ENCODE measurements at places on chromosomes 6 and 20.

GRCh38 chr6:2478200-2478599 lies 232.8 kb upstream of the GMDS start:
- no peak for DNase-seq

GRCh38 chr6:20302702-20303251 lies 90.5 kb upstream of the MBOAT1 start:
- no peak for DNase-seq

GRCh38 chr6:142907544-142907943 lies 37.4 kb downstream of the HIVEP2 start:
- DNase-seq, result no peak

GRCh38 chr6:65557224-65557623 lies 149.8 kb downstream of the EYS start:
- DNase-seq, result no peak

DNA sequence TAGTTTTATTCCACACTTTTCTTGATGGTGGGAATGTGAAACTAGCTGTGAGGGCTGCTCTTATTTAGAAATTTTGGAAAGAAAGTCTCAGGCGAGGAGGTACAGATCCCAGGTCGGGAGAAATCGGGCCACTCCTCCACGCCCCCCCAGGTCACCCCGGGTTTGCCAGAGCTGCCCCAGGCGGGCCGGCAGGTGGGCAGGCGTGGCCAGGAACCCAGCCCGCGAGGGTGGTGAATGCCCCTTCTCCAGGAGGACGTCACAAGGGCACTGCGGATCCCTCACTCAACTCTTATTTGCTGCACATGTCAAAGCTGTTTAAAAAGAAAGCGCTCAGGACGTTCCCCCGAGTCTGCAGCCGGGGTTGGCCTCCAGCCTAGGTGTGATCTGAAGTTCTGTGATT lies 60.5 kb upstream of the SLCO4A1 start:
- no peak for DNase-seq

DNA sequence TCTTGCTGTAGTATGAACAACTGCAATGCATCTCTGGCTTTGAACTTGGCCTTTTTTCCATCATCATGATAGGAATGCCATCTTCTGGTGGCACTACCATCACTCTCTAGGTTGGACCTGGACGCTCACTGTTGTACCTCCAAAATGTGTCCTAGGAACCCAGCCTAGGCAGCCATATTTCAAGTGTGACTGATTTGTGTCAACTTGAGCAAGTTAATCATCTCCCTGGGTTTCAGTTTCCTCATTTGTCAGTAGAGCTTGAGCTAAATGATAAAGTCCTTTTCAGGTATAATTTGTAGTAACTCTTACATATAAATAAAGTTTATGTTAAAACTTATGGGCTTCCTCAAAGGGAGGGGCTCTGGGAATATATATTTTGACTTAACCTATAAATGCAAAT lies 241.7 kb upstream of the CEP162 start:
- no peak for DNase-seq

DNA sequence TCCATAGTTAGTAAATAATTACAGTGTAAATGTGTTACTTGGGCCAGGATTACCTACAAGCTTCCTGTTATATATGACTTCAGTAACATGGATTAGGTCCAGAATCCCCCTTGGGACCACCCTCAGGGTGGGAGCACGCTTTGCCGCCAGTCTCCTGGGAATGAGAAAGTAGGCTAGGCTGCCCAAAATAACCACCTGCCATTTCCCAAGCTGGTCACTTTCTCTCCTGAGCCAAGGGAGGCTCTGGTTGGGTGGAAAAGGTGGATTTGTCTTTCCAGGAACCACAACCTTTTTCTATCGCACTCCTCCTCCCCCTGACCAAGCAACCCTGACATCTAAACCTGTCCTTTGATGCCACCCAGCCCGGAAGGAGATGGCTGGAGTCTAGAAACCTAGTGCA lies 9.6 kb upstream of the RIMS4 start:
- DNase-seq, result no peak

DNA sequence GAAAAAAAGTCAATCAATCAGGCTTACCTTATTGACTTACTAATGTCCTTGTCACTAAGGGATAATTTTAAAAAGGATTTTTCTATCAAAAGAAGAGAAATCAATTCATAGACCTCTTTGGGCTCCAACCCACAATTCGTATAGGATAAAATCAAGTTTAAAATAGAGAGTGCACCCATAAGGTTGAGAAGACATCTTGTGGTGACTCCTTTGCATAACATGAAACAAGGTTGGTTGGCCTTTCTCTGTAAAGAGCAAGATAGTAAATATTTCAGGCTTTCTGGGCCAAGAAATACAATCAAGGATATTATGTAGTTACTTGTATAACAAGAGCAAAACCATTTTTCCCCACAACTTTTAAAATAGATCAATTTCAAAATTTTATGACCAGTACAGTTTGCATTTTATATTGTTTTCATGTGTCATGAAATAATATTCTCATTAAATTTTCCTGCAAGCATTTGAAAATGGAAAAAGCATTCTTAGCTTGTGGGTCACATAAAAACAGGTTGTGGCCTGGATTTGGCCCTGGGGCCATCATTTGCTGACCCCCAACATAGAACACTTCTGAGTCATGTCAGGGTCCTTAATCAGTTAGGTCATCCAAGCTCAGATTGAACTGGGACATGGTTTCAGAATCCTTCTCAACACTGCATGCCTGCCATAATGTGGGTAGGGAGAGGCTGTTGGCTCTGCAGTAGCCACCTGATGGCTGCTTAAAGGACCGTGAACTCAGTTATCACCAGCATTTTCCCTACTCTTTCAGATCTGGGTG lies 76.7 kb downstream of the MYB start:
- no peak for DNase-seq

DNA sequence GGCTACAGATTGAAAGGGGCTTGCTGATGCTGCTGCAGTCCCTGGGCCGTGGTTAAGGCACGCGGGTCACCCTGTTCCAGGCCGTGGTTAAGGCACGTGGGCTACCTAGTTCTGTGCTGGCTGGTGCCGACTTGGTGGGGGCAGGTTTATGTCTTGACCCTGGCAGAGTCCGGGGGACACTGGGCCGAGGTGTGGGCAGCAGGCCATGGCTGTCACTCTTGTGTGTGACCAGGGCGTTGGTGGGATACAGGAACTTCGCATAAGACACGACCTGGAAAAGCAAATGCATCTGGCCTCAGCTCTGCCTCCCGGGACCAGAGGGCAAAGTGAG lies 6.4 kb downstream of the RPS21 start:
- no peak for DNase-seq

DNA sequence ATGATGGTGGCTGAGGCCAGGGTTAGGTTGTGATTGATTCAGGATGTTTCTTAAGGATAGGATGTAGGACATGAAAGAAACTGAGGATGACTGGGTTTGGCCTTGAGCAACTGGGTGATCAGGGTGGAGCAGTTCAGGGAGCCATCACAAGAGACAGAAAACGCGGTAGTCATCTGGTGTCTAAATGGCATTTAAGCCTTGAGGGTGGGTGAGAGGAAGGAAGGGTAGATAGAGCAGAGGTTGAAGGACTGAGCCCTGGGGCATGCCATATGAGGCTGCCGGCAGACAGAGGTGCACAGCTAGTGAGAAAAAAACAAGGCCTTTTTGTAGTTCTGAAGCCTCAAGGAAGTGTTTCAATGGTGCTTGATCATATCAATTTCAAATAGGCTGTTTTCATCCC lies 1.9 kb downstream of the POU5F1 start:
- DNase-seq, result no peak

- DNase-seq, result no peak
These were observed 17.5 kb upstream of the SPDEF start for GRCh38 chr6:34573567-34574183.

DNA sequence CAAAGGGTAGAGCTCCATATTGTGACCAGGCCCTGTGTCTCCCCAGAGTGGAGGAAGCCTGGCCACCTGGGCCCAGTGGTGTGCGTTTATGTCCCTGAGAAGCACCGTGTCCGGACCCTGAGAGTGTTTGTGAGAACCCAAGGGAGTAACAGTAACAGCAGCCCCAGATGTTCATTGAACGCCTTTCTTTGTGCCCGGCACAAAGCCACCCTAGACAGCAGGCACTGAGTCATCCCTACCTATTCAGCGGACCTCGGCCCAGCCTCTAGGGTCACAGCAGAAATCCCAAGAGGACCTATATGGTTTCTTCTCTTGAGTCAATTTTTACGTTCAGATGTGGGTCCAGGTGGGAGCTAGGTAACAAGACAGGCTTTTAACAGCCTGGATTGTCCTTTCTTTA lies 24.5 kb downstream of the BCAS4 start:
- DNase-seq, result no peak
